ENCODE measurements at places on chromosomes 7 and 10.

DNA sequence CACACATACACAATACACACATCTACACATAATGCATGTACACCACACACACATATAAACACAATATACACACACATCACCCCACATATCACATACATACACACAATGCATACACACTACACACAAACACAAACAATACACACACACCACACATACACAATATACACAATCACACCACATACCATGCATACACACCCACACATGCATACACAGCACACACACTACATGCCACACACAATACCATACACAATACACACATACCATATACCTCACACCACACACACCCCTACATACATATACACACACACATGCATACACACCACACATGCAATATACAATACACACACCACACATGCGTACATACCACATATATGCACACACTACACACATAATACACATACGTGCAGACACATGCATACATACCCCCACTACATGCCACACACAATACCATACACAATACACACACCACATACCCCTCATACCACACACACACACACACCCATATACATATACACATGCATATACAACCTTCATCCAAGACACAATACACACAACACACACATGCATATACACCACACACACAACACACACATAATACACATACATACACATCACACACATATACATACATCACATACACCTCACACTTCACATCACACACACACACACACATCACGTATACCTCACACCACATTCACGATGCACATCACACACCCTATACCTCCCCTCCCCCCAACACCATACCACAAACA is 34.0 kb downstream of the PSMC2 start:
- H3K27ac ChIP-seq: no peak overlapping the region
- H3K4me1 ChIP-seq: peaks cover 4% of the 10 kb centered on the region
- no peak for DNase-seq
- no peak overlapping the region for H3K4me3 ChIP-seq
- no peaks in the 10 kb centered on the region for H3K27me3 ChIP-seq

DNA sequence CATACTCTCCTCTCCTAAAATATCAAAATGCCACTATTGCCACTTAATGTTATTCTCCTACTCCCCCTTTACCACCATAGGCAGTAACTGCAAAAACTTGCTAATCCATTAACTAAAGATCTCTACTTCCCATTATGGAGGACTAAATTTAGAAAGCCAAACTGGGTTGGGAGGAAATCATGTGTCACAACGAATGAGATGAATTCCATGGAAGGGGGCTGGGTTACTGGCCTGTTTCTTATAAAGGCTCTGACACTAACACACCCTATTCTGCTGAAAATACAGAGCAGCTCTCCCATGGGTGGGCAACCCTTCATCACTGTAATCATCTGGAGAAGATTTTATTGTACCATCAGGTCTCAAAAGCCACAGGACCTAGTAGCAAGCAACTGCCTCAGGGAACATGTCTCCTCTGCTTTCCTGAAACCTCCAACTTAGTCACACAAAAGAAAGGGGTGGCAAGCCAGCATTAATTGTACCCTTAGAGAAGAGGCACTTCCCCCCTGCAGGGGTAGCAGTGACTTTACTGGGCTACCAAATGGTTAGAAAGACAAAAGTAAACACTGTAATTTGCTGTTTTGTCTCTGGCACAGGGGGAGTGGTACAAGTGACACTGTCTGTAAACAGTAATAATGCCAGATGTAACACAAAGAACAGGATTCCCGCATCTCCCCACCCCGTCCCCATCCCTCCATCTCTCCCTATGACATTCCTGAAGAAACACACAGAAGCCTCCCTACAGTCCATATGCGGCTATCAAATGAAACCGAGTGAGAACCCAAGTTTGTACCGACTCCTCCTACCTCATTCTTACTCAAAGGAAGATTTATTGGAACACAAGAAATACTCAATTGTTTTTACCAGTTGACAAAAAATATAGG is 81.6 kb downstream of the ARMH3 start:
- H3K4me3 ChIP-seq: peak overlapping the region; percentile 56
- peaks cover 20% of the 10 kb centered on the region for H3K36me3 ChIP-seq
- DNase-seq: no peak
- no peaks in the 10 kb centered on the region for H3K27me3 ChIP-seq
- H3K4me1 ChIP-seq: peaks cover 24% of the 10 kb centered on the region

DNA sequence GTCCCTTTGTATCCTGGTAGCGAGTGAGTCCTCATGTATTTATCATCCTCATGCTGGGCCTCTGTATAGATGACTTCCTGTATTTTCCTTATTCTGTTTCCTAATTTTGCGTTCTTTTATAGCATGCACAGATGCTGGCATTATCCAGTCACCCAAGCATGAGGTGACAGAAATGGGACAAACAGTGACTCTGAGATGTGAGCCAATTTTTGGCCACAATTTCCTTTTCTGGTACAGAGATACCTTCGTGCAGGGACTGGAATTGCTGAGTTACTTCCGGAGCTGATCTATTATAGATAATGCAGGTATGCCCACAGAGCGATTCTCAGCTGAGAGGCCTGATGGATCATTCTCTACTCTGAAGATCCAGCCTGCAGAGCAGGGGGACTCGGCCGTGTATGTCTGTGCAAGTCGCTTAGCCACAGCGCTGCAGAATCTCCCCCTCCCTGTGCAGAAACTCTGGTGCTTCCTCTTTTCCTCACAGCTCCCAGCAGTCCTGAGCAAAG is 183.1 kb upstream of the PRSS58 start:
- no peak for DNase-seq
- H3K27ac ChIP-seq: no peak overlapping the region
- H3K36me3 ChIP-seq: no peaks in the 10 kb centered on the region
- H3K4me3 ChIP-seq: no peak overlapping the region

DNA sequence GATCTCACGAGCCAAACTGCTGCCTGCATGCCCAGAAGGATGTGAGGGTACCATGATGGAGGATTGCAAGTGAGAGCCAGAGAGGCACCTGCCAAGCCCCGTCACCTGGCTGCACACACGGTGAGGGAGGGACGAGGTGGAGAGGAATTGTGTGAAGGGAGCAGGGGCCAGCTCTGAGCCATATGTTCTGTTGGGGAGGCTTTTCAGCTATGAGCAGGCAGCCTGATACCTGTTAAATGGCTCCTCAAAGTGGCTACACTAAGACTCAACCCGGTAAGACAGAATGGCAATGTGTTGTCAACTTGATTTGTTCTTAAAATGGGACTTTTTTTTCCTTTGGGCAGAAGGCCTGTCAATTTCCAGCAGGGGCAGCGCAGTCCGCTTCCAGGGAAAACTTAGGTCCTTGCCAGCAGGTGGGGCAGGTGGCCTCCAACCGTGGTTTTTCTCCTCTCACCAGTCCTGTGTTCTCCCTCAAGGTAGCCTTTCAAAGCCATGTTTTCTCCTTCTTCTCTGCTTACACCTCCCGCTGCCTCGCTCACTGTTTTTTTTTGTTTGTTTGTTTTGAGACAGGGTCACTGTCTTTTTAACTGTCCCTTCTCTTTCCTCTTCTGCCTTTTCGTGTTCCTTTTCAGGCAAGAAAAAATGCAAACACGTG is 57.7 kb upstream of the ZNRF2 start:
- H3K4me1 ChIP-seq: peaks cover 7% of the 10 kb centered on the region
- H3K27ac ChIP-seq: no peak overlapping the region
- no peak overlapping the region for H3K4me3 ChIP-seq
- H3K27me3 ChIP-seq: no peaks in the 10 kb centered on the region

GRCh38 chr10:133379152-133379800 is at the start of gene PAOX:
PAOX (plus strand) TSS chr10:133379262; CDS start chr10:133379317, 55 bp downstream.
- no peaks in the 10 kb centered on the region for H3K4me1 ChIP-seq
- peaks cover 23% of the 10 kb centered on the region for H3K27me3 ChIP-seq
- no peaks in the 10 kb centered on the region for H3K36me3 ChIP-seq
- H3K27ac ChIP-seq: no peak within 1 kb of the TSS
- peak within 1 kb of the TSS; percentile 83 for H3K4me3 ChIP-seq

DNA sequence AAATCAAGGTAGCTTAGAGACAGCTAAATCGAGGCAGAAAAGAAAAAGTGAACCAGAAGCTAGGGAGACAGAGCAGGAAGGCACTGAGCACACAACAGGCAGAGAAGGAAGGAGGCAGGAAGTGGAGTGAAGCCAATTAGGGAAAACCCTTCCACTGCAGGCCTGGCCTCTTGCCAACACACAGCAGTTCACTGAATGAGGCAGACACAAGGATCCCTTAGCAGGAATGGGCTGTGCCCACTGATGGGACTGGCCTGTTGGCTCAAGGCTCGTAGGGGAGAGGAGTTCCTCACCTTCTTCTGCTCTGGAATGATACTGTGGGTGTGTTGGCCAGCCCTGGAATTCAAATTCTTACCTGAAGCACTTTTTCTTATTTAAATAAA is 220.3 kb upstream of the STK17A start:
- peak overlapping the region; percentile 44 for H3K27ac ChIP-seq
- no peaks in the 10 kb centered on the region for H3K36me3 ChIP-seq
- DNase-seq: peak; percentile 30
- H3K4me3 ChIP-seq: peak overlapping the region; percentile 26
- peaks cover 14% of the 10 kb centered on the region for H3K4me1 ChIP-seq

- H3K27ac ChIP-seq: no peak overlapping the region
- no peak for DNase-seq
- H3K27me3 ChIP-seq: peaks cover 20% of the 10 kb centered on the region
- no peak overlapping the region for H3K4me3 ChIP-seq
- H3K36me3 ChIP-seq: peaks cover 14% of the 10 kb centered on the region
Observed at GRCh38 chr7:31106303-31107105, 54.4 kb downstream of the ADCYAP1R1 start.

GRCh38 chr10:67790534-67791408 is 47.2 kb downstream of the DNAJC12 start:
- no peak overlapping the region for H3K4me3 ChIP-seq
- H3K36me3 ChIP-seq: no peaks in the 10 kb centered on the region
- H3K4me1 ChIP-seq: no peaks in the 10 kb centered on the region
- no peaks in the 10 kb centered on the region for H3K27me3 ChIP-seq
- H3K27ac ChIP-seq: no peak overlapping the region
- no peak for DNase-seq

- no peak overlapping the region for H3K4me3 ChIP-seq
- no peak overlapping the region for H3K27ac ChIP-seq
- DNase-seq: no peak
- peaks cover 2% of the 10 kb centered on the region for H3K27me3 ChIP-seq
- no peaks in the 10 kb centered on the region for H3K36me3 ChIP-seq
- H3K4me1 ChIP-seq: peaks cover 3% of the 10 kb centered on the region
Observed at GRCh38 chr10:12510501-12510941, 161.2 kb downstream of the CAMK1D start.

DNA sequence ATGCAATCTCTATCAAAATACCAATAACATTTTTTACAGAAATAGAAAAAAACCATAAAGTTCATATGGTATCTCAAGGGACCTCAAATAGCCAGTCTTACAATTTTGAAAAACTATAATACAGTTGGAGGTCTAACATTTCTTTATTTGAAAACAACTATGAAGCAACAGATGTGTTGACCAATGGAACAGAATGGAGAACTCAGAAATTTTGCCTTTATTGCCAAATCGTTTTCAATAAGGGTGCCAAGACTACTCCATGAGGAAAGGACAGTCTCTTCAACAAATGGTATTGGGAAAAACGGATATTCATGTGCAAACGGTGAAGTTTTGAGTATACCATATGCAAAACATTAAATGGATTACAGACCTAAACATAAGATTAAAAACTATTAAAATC is 470.8 kb upstream of the DPP6 start:
- H3K4me3 ChIP-seq: no peak overlapping the region
- H3K27ac ChIP-seq: no peak overlapping the region
- DNase-seq: no peak

GRCh38 chr7:7812112-7812511 is 93.7 kb upstream of the RPA3 start:
- H3K36me3 ChIP-seq: no peaks in the 10 kb centered on the region
- H3K4me1 ChIP-seq: no peaks in the 10 kb centered on the region
- H3K27ac ChIP-seq: no peak overlapping the region
- no peak for DNase-seq
- H3K4me3 ChIP-seq: no peak overlapping the region
- no peaks in the 10 kb centered on the region for H3K27me3 ChIP-seq

- DNase-seq: no peak
- H3K27me3 ChIP-seq: peaks cover 14% of the 10 kb centered on the region
- peaks cover 1% of the 10 kb centered on the region for H3K4me1 ChIP-seq
- H3K36me3 ChIP-seq: no peaks in the 10 kb centered on the region
- H3K27ac ChIP-seq: no peak overlapping the region
Observed at GRCh38 chr7:47258798-47259197, 323.1 kb downstream of the TNS3 start.

DNA sequence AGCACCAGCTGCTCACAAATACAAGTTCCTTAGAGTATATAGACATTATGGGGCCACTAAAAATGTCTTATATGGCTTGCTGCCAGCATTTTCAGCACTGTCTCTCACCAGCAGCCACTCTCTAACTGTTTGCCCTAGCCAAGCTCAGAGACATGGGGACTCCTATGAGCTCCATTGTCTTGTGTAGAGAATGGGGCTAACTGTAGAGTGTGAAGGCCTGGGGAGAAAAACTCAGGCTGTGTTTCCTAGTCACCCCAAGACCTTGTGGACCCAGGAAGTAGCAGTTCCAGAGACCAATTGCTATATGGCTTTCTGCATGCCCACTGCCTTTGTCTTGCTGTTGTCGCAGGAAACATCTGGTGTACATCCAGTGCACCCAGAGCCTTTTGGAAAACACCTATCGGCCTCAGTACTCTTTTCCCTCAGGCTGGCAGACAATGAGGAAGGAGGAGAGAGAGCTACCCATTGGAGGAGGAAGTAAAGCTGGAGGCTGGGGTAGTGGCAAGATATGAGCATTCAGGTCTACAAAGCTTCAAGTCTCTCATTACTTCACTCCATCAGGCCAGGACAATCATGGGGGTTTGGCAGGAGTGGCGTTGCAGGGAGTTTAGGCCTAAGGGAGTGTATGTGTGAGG is 28.4 kb downstream of the ENTPD1 start:
- no peak overlapping the region for H3K27ac ChIP-seq
- DNase-seq: no peak
- peaks cover 3% of the 10 kb centered on the region for H3K27me3 ChIP-seq

DNA sequence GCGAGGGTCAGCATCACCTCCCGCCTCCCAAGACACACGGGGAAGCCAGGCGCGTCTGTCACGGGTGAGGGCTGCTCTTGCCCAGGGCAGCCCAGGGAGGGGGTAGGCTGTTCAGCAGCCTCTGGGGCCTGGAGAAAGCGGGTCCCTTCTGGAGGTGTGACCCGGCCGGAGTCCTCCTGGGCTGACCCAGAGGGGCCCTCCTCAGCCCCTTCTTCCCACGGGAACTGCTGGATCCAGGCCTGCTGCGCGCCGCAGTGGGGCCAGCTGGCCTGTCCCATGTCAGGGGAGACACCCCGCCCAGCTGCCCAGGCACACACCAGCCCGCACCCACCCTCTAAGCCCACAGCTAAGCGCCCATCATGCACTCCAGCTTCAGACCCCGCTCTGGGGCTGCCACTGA is 41.8 kb downstream of the INSIG1 start:
- no peaks in the 10 kb centered on the region for H3K36me3 ChIP-seq
- no peak for DNase-seq
- no peaks in the 10 kb centered on the region for H3K4me1 ChIP-seq
- no peak overlapping the region for H3K4me3 ChIP-seq

GRCh38 chr10:69572159-69573055 is 815 bp downstream of the NEUROG3 start:
- no peak for DNase-seq
- H3K36me3 ChIP-seq: no peaks in the 10 kb centered on the region
- H3K27ac ChIP-seq: no peak overlapping the region
- peak overlapping the region; percentile 86 for H3K4me3 ChIP-seq
- peaks cover 36% of the 10 kb centered on the region for H3K27me3 ChIP-seq

GRCh38 chr10:17216217-17216900 is 11.7 kb upstream of the VIM start:
- H3K36me3 ChIP-seq: no peaks in the 10 kb centered on the region
- peaks cover 25% of the 10 kb centered on the region for H3K4me1 ChIP-seq
- DNase-seq: no peak
- peak overlapping the region; percentile 94 for H3K27ac ChIP-seq

Data from endothelial cell (in vitro differentiated cells).